ENCODE measurements at places on chromosomes 4 and X.

GRCh38 chrX:41716767-41717473, 7.1 kb upstream of the GPR82 start:
- no peak for DNase-seq

GRCh38 chr4:185317880-185318279, 77.8 kb downstream of the LRP2BP start:
- DNase-seq = no peak

DNA sequence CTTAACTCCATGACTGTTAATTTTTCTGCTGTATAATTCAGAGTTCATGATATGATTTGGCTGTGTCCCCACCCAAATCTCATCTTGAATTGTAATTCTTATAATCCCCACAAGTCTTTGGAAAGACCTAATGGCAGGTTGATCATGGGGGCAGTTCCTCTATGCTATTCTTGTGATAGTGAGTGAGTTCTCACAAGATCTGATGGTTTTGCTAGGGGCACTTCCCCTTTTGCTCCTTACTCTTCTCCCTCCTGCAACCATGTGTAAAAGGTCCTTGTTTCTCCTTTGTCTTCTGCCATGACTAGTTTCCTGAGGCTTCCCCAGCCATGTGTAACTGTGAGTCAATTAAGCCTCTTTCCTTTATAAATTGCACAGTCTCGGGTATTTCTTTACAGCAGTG, 1751.9 kb downstream of the ARAP2 start:
- no peak for DNase-seq

- no peak for DNase-seq
Measured at GRCh38 chr4:11628093-11628725, 199.5 kb upstream of the HS3ST1 start.

GRCh38 chr4:176044589-176044951, 21.1 kb upstream of the WDR17 start:
- DNase-seq = peak; percentile 15

- no peak for DNase-seq
Measured at GRCh38 chr4:135338181-135338580, 1136.6 kb upstream of the PABPC4L start.

GRCh38 chrX:56231537-56232090, 542 bp upstream of the KLF8 start:
- DNase-seq = no peak

- DNase-seq = no peak
Measured at GRCh38 chrX:74371425-74372222, 49.7 kb upstream of the SLC16A2 start.

- DNase-seq = no peak
Measured at GRCh38 chr4:108043526-108043925, 53.8 kb downstream of the HADH start.

GRCh38 chrX:149540131-149540620, 636 bp upstream of the EOLA1 start:
- DNase-seq = peak; percentile 86

GRCh38 chrX:86436116-86436515, 287.9 kb downstream of the DACH2 start:
- no peak for DNase-seq

GRCh38 chr4:149489321-149489720, 326.3 kb downstream of the IQCM start:
- DNase-seq = no peak

GRCh38 chr4:53676402-53676871, 85.2 kb upstream of the LNX1 start:
- DNase-seq = peak; percentile 27

GRCh38 chr4:153232768-153233167, 28.5 kb downstream of the TRIM2 start:
- peak; percentile 27 for DNase-seq

- DNase-seq = no peak
Measured at GRCh38 chr4:2297606-2298531, 36.0 kb upstream of the MXD4 start.

DNA sequence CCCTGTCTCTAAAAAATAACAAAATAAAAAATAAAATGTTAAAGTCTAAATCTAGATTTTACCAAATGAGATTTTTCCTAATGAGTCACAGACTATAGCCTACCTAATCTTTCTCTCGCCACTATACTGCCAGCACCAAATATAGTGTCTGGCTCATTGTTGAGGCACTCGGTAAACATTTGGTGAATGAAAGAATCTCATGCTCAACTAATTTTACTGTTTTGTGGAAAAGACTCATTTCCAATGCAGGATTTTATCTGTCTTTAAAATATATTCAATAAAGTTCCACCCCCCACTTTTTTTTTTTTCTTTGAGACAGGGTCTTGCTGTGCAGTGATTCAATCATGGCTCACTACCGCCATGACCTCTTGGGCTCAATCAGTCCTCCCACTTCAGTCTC, 71.5 kb downstream of the PLS3 start:
- peak; percentile 8 for DNase-seq

DNA sequence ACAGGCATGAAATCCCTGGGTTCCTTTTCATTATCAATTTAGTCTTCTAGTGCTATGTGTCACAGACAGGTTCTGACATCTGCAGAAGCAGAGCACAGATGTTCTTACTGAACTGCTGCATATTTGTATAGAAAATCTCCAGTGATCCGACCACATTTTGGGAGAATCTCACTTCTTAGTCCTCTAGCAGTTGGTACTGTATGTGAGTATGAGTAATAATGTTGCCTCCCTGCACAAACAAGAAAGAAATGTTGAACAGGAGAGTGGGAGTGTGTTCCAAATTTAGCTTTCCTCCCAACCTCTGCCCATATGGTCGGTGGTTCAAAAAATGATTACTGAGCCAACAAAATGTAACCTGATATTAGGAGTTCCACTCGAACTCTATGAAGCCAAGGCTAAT, 165.3 kb upstream of the GPC4 start:
- DNase-seq = peak; percentile 9

DNA sequence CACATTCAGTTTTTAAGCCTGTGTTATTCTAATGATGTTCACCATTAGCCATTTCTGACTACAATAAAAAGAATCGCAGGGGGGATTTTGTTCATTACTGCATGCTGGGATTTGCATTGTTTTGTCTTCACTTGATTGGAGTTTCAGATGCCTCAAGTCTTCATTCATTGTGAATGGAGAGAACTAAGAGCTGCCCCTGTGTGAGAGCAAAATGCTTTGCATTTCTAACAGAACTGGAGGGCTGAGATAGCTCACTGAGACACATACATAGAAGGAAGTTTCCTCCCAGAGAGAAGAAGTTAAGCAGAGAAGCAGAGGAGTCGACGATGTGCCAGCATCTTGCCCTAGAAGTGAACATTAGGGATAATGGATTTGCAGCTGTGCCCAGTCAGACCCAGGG, 113.5 kb upstream of the GATB start:
- DNase-seq = no peak

- DNase-seq = no peak
Measured at GRCh38 chr4:147586032-147586431, 31.2 kb upstream of the TMEM184C start.

DNA sequence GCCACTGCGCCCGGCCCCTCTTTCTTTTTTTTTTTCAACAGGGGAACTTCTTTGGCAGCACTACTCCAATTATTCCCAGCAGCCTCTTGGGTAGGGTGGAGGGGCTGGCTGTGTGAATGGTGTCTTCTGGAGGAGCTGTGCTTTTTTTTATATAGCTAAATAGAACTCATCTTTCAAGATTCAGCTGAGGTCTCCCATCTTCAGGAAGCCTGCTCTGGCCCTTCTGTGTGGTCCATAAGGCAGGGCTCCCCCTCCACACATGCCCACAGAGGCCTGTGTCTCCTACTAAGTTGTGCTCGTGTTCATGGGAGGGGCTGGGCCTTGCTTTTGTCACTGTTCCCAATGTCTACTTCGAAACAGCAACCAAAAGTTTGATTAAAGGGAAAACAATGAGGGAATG, 116.8 kb downstream of the AFAP1 start:
- DNase-seq = peak; percentile 40

DNA sequence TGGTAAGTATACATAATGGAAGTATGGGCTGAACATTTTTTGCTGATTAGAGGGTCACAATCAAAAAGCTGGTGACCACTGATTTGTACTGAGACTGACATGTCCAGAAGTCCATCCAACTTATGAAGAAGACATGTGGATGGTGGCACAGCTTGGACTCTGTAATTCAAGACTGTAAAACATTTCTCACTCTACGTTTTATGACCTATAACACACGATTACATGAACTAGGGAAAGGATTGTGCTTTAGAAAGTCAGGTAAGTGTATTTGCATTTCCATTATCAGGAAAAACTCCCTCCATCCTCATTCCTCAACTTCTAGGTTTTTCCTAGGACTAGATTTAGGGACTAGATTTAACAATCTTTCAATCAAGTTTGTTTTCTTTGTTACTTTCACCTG, 30.5 kb upstream of the OCIAD2 start:
- no peak for DNase-seq

DNA sequence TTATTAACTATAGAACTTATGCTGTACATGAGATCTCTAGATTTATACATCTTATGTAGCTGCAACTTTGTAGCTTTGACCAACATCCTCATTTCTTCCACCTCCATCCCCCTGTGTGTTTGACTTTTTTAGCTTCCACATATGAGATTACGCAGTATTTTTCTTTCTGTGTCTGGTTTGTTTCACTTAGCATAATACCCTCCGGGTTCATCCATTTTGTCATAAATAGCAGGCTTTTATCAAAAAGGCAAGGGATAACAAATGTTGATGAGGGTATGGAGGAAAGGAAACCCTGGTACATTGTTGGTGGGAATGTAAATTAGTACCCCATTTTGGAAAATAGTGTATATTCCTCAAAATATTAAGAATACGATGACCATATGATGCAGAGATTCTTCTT, 116.4 kb upstream of the DGKK start:
- DNase-seq = no peak

DNA sequence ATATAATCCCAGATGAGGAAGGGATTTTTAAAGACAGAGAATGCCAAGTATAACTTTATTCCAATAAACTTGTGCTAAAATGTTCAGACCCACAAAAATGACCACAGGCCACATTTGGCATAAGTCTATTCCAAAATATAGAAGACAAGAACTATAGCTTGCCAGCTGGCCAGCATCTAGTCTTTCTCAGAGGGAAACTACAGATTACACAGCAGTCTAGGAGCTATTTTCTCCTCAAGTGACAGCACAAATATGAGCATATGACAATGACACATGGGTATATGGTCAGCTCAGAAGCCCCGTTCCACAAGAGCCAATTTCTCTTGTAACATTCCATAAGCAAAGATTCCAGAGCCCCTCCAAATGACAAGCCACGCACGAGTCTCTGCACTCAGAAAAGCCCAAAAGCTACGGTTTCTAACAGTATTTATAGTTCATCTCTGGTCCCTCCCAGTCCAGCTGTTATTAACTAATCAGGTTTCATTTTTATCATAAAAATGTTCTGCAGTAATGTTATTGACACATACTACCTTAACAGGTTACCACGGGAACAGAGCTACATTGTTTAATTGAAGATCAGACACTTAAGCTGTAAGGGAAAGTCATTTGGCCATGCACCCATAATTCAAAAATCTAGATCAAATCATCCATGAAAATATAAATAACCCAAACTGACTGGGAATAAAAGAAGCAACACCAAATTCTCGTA, 70.3 kb downstream of the RAB28 start:
- peak; percentile 11 for DNase-seq

DNA sequence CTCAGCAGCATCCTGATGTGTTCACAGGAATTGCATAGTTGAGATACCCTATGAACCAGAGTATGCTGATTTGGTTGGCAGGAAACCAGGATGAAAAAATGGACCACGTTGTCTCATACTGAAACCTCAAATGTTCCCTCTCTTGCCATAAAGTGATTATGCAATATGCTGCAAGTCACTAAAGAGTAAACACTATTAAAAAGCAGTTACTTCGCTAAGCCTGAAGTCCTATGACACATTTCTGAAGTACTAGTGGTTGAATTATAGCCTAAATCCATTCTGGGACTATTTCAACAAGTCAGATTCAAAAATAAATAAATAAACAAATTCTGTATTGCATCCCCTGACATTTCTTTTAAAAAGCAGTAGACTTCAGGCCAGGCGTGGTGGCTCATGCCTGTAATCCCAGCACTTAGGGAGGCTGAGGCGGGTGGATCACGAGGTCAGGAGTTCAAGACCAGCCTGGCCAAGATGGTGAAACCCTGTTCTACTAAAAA, 106.0 kb upstream of the NAP1L5 start:
- peak; percentile 55 for DNase-seq

GRCh38 chr4:156255230-156256007, 301.8 kb upstream of the CTSO start:
- peak; percentile 8 for DNase-seq

DNA sequence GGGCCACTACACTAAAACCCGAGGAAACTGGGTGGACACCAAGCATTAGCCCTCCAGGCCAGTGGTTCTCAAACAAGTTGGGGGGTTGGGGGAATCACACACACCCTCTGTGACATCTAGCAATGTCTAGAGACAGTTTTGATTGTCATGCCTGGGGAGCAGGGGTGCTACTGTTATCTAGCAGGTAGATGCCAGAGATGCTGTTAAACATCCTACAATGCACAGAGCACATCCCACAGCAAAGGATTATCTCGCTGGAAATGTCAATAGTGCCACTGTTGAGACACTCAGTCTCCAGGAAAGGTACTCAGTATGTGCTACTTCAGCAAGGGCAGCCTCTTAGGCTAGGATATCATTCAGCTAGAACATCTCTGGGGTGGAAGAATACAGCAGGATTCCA, 1.3 kb downstream of the SMC1A start:
- DNase-seq = no peak

GRCh38 chr4:51825341-51825740, 17.6 kb upstream of the DCUN1D4 start:
- no peak for DNase-seq

GRCh38 chr4:40038977-40039376, 17.7 kb upstream of the N4BP2 start:
- peak; percentile 33 for DNase-seq

DNA sequence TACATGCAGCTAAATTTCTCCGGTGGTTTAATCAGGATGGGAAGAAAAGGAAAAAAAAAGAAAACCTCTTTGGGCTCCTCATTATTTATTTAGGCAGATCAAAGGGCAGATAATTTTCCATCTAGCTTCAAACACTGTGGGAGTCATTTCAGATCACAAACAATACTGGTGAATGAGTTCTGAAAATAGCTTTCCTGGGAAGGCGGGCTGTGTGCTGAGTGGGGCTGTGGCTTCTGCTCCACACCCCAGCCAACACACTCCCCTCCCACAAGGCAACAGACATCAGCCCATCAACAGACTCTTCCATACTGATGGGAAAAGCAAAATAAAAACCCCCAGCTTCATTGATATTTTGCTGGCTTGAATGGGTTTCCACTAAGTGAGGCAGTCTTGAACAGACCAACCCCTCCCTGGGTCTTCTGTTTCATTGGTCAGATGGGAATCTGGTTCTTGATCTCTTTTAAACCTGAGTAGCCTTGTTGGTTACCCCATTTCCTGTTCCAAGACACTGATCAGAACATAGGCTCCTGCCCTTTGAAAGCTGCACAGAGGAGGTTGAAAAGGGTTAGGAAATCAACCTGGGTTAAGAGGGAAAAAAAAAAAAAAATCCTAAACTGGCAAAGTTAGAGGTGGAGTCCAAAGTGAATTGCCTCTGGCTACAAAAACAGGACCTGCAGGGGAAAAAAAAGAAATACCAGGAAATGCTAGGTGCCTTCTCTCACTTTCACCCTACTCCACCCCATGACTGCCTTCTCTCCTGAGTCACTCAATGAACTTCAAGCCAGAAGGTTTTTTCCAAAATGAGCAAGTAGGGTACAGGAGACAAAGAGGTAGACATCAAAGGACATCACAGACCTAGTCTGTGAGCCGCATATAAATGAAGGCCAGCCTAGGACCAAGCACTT, 20.0 kb downstream of the AMOT start:
- DNase-seq = no peak

All from AG20443 (cell line).